ENCODE measurements at places on chromosomes 5 and 9.

- DNase-seq: no peak
- no peaks in the 10 kb centered on the region for H3K27me3 ChIP-seq
- no peak overlapping the region for H3K4me3 ChIP-seq
- H3K36me3 ChIP-seq: no peaks in the 10 kb centered on the region
- H3K27ac ChIP-seq: no peak overlapping the region
- H3K4me1 ChIP-seq: no peaks in the 10 kb centered on the region
Measured at GRCh38 chr9:118426772-118427171, 722.6 kb downstream of the TLR4 start.

DNA sequence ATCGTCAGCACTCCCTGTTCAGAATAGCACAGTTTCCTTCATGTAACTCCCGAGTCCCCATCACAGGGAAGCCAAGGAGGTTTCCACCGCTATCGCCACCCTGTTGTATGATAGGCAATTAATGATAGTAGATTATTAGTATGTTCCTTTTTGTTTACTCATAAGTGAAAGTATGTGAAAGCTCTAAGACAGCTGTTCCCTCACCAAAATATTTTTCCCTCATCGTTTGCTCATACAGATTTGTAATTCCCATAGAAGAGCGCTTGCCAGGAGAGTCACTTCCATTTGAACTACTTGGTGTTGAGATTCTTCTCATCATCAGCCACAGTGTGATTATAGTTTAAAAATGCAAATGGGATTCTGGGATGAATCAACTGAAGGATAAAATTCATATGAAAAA, 140.9 kb downstream of the PAM start:
- H3K36me3 ChIP-seq: no peaks in the 10 kb centered on the region
- no peak overlapping the region for H3K4me3 ChIP-seq
- no peaks in the 10 kb centered on the region for H3K27me3 ChIP-seq
- no peaks in the 10 kb centered on the region for H3K4me1 ChIP-seq

DNA sequence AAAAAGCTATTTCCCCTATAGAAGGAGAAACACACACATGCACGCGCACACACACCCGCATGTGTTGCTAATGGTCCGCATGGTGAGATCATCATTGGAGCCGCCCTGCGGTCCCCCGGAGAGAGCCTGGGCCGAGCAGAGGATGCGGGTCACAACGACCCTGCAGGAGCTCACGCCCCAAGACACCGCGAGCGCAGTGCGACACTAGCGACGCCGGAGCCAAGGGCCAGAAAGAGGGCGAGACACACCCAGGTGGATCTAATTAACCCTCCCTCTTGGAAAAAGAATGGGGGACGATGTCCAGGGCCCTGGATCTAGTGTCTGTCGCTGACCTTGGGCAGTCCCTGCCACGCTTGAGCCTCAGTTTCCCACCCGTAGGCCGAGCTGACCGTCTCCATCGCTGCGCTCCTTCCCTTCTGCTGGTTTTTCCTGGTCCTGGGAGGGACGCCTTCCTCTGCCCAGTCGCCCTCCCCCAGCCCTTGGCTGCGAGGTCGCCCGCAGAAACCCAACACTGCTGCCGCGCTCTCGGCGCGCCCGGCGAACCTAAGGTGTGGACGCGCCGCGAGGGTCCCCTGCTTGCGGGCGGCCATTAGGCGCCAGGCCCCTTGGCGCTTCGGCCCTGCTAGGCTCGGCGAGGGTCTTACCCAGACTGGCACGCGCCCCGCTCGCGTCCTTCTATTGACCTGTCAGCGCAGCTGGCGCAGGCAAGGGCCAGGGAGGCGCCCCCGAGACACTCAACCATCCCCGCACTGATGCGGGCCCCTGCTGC, 47.5 kb upstream of the RNF20 start:
- H3K4me1 ChIP-seq: no peaks in the 10 kb centered on the region
- H3K27me3 ChIP-seq: no peaks in the 10 kb centered on the region
- H3K27ac ChIP-seq: no peak overlapping the region
- H3K4me3 ChIP-seq: no peak overlapping the region
- H3K36me3 ChIP-seq: no peaks in the 10 kb centered on the region

DNA sequence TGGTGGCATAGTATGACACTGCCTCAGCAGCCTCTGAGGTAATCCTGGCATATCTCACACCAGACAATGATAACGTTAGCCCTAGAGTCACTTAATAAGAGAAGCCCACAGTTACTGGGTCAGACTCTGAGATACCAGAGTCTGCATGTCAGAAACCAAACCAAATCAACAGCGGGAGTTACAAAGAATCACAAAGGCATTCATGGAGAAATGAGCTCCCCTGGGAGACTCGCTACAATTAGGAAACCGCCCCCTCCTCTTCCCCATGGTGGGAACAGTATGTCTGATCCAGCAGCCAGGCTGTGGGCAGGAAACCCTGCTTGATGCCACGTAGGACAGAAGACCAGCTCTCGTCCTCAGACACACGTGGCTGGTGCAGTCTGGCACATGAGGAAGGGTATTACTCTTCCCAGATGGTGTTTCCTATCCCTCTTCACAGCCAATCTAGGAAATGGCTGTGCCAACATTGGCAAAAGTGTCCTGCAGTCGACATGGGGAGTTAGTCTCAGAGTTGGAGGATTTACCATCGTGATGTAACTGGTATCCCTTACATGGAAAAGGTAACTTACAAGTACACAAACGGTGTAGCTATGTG, 485.4 kb downstream of the ZNF608 start:
- H3K4me3 ChIP-seq: no peak overlapping the region
- no peaks in the 10 kb centered on the region for H3K36me3 ChIP-seq
- DNase-seq: no peak
- no peaks in the 10 kb centered on the region for H3K27me3 ChIP-seq
- H3K4me1 ChIP-seq: no peaks in the 10 kb centered on the region

DNA sequence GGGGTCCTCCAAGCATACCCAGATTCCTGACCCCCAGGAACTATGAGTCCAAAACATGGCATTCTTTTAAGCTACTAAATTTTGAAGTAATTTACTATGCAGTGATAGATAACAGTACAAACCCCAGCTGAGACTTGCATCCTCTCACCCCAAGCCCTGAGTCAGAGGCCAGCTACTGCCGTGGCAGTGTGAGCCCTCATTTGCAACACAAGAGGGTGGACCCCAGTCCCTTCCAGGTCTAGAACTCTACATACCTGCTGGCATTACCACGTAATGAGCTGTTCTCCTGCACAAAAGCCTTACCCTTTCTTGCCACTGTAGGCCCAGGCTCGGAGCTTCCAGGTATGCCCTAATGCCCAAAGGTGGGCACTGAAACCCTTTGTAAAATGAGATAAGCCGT, 108.6 kb upstream of the ERCC6L2 start:
- no peak for DNase-seq
- H3K27me3 ChIP-seq: no peaks in the 10 kb centered on the region
- H3K27ac ChIP-seq: no peak overlapping the region
- H3K36me3 ChIP-seq: no peaks in the 10 kb centered on the region
- H3K4me1 ChIP-seq: no peaks in the 10 kb centered on the region

- H3K4me3 ChIP-seq: no peak overlapping the region
- no peaks in the 10 kb centered on the region for H3K4me1 ChIP-seq
- no peak for DNase-seq
- no peaks in the 10 kb centered on the region for H3K27me3 ChIP-seq
- H3K27ac ChIP-seq: no peak overlapping the region
Measured at GRCh38 chr5:173709761-173710160, 93.3 kb upstream of the BOD1 start.

- no peaks in the 10 kb centered on the region for H3K36me3 ChIP-seq
- H3K4me1 ChIP-seq: no peaks in the 10 kb centered on the region
- DNase-seq: no peak
Measured at GRCh38 chr9:15221746-15222145, 85.3 kb downstream of the TTC39B start.

DNA sequence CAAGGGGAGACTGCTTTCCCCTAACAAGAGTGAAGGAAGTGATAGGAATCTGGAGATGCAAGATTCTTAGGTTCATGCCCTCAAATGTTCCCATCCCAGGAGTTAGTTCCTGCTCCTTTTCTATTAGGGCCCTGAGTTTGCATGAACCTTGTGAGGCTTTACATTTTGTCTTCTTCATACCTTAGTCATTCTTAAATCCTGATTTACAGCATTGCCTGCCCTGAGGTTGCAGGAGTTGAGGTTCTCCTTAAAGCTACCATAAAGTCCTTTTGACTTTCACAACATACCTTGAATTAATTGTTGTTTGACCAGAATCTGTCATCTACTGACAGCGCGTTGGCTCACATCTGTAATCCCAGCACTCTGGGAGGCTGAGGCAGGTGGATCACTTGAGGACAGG, 151.5 kb upstream of the ABCA1 start:
- H3K4me1 ChIP-seq: no peaks in the 10 kb centered on the region
- DNase-seq: no peak
- H3K36me3 ChIP-seq: no peaks in the 10 kb centered on the region

DNA sequence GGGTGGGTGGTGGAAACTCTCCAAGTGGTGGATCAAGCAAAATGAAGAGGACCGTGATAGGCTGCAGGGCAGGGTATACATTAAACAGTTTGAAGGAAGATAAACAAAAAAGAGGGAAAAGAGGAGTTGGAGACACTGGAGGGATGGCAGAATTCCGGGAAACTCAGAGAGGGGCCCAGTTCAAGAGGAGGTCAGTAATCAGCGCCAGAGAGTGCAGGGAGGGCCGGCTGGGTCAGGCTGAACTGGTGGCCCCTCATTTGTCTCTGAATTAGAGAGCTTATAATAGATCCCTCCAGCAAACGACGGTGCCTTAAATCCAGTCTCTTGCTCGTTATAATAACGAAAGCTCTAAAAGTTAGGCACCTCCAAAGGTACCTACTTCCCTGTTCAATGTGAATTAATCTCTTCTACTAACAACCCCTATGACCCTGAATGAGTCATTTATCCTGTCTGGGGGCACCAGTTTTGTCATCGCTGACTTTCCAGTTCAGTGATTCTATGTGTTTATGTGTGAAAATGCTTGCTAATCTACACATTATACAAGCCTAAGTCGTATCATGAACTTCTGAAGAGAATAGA, 2.4 kb upstream of the ZSWIM6 start:
- peaks cover 8% of the 10 kb centered on the region for H3K27me3 ChIP-seq
- H3K36me3 ChIP-seq: no peaks in the 10 kb centered on the region
- H3K4me1 ChIP-seq: peaks cover 11% of the 10 kb centered on the region
- no peak overlapping the region for H3K27ac ChIP-seq
- H3K4me3 ChIP-seq: no peak overlapping the region
- DNase-seq: no peak

Data from MM.1S (cell line).